AG20443 (cell line): ENCODE measurements at places on chromosomes 2 and 18.
A peak's percentile ranks its signal among the peaks of the same experiment; 100 is the strongest.

DNA sequence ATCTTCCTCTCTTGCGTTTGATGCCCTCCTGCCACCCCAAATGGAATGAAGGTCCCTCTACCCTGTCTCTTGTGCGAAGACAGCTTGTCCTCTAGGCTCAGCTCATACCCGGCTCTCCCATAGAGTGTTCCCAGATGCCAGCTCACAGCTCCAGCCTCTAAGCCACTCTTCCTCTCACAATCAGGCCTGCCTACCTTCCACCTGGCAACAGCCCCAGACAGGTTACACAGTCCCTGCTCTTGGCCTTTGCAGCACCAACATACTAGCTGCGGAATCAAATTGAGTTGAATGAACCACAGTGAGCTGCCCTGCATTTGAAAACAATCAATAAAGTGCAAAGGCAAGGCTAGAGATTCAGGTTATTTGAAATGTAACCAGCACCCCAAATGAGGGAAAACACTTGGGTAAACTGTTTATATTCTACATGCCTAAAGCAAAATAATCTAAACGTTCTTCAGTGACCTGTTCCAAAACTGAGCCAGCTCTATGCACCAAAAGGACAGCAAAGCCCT, 105.1 kb downstream of the COL4A4 start:
- no peak for DNase-seq

GRCh38 chr18:48376406-48376805, 32.8 kb downstream of the ZBTB7C start:
- no peak for DNase-seq

GRCh38 chr18:80196528-80197320, 50.6 kb downstream of the PARD6G start:
- DNase-seq = peak; percentile 27

DNA sequence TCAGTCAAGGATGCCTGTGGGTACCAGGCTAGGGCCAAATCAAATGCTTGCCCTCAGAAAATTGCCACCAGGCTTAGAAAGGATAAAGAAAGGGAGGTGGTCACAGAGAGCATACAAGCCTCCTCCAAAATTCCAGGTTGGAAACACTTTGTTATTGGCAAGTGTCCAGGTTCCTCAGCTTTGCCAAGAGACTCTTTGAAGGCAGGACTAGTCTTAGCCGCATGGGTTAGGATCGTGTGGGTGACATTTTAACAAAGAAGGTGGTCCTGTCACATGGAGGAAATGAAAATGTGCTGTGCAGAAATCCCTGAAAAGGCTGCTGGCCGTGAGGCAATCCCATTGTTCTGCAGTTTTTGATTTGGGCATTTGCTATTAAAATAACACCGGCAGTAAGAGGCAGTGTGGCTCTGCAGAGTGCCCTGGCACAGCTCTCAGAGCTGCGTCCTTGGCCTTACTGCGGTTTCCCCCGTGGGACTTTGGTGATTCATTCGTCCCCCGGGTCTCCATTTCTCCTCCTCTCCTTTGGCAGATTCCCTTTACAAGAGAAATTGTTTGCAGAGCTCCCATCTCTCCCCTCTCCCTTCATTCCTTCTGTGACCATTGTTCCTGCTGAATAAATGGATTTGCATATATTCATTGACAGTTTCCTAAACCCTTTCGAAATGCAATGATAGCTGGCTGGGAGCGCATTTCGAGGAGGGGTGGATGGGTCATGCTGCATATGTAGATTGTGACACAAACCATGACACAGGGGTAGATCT, 187.3 kb downstream of the VAPA start:
- peak; percentile 46 for DNase-seq

- no peak for DNase-seq
These were observed 171.3 kb downstream of the TMEM18 start for GRCh38 chr2:505941-506340.

DNA sequence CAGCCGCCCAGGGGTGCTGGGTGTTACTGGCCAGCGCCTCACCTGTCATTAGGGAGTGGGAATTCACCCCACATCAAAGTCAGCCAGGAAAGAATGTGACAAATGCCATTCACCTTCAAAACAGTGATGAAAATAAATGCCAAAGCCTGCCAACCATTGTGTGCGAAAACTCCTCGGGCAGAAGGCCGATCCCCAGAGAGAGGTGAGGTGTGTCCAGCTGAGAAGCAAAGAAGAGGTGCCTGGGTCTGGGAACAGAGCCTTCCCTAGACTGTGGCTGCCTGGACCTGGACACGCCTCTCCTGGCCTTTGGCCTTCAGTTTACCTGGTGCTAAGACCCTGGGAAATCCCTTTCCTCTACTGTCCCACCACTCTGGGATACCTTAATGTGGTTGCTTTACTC, 142.7 kb downstream of the CYP26B1 start:
- peak; percentile 7 for DNase-seq

DNA sequence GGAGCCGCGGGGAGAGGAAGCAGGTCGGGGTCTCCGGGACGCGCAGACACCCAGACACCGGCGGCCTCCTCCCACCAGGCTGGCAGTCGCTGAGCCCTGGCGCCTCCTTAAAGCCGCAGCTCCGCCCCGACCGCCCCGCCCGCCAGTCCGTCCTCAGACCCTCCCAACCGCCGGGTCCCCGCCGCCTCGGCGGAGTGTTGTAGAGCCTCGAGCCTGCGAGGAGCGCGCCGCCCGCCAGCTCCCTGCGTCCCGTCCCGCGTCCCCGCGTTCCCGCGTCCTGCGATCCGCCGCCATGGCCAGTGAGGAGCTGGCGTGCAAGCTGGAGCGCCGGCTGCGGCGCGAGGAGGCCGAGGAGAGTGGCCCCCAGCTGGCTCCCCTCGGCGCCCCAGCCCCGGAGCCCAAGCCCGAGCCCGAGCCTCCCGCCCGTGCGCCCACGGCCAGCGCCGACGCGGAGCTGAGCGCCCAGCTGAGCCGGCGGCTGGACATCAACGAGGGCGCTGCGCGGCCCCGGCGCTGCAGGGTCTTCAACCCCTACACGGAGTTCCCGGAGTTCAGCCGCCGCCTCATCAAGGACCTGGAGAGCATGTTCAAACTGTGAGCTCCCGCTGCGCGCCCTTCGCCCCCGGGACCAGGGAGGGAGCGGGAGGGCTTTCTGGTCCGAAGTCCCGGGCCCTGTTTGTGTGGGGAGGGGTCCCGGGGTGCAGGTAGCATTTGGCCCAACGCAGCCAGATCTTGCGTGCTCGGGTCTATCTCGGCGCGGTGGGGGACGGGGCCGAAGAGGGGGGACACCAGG, at the start of gene EFHD1:
TSS of gene EFHD1 (plus strand) at position 192 of the 793 bp plus-strand sequence. CDS start at position 293, 101 bp downstream.
- peak; percentile 65 for DNase-seq

DNA sequence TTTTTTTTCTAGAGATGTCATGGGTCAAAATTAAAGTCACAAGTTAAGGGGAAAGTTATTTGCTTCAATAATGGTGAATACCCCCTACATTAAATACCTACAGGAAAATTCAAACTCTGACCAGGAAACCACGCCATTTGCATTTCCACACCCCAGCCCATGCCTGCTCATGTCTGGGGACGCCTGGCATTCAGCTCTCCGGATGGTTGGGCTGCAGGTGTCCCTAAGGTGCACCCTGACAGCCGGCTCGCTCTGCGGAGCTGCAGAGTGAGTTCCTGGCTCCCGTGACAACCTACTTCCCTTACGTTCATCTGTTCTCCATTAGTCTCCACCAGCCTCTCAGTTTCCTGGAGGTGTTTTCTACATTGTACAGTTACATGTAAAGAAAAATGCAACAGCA, 122.7 kb upstream of the RIOK3 start:
- DNase-seq = no peak

- DNase-seq = peak; percentile 79
These were observed 13.4 kb upstream of the COPS8 start for GRCh38 chr2:237072067-237072931.

GRCh38 chr18:295756-296490, 28.1 kb upstream of the THOC1 start:
- peak; percentile 44 for DNase-seq

DNA sequence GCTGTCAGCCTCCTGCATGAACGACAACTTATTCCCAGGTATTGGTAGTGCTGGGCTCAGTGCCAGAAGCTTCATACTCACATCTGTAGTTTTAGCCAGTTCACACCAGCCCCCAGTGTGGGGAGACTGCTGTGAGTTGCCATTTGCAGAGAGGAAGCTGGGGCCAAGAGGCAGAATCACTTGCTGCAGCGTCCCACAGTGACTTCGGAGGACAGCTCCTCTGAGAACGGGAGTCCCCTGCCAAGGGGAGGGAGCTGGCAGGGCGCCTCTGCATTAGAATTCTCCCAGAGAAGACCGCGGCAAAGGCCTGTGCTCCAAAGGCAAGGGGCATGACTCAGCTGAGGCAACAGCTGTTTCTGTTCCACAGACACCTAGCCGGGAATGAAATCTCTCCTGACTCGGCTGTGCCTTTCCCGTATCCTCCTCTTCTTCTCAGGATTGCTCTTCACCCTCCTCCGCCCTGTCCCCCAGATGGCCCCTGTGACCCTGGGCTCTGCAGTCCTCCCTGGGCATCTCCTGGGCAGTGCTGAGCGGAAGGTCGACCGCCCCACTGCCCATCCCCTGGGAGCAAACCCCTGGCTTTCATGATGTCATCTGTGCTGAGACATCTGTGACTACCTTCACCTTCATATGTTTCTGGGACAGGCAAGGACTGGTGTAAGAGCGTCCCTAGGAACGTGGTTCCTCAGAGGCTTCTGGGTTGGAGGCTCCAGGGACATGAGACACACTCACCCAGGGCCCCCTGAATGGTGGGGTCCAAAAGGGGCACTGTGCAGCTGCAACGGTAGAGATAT, 18.0 kb downstream of the MAL start:
- peak; percentile 95 for DNase-seq

DNA sequence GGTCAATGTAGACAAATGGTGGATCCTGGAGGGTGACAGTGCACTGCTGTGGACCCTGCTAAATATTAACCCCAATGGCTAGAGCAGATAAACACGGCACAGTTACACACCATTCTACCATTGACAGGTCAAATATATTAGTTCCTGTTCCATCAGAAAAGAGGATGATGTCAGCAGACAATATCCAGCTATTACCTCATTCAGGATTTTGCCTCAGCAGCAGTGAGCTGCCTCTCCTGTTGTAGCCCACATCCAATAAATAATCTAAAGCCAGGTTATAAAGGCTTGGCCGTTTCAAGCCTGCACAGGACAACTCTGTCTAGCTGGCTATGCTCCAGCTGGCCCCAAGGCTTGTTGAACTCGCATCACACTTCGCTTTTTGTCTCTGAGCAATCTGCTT, 31.6 kb upstream of the NETO1 start:
- DNase-seq = no peak

- DNase-seq = no peak
These were observed 93.4 kb upstream of the COL3A1 start for GRCh38 chr2:188880740-188881139.
